ENCODE measurements at places on chromosomes 7 and 10.

GRCh38 chr10:21746118-21746517 is 212.1 kb downstream of the MLLT10 start:
- no peak for DNase-seq

- DNase-seq: no peak
These were observed 22.8 kb upstream of the MALSU1 start for GRCh38 chr7:23276376-23276775.

GRCh38 chr7:35802649-35803048 is 1.8 kb downstream of the SEPTIN7 start:
- no peak for DNase-seq

GRCh38 chr10:71042216-71042615 is 153.9 kb upstream of the PCBD1 start:
- DNase-seq: no peak

GRCh38 chr10:18313140-18313530 is 172.9 kb downstream of the CACNB2 start:
- no peak for DNase-seq

DNA sequence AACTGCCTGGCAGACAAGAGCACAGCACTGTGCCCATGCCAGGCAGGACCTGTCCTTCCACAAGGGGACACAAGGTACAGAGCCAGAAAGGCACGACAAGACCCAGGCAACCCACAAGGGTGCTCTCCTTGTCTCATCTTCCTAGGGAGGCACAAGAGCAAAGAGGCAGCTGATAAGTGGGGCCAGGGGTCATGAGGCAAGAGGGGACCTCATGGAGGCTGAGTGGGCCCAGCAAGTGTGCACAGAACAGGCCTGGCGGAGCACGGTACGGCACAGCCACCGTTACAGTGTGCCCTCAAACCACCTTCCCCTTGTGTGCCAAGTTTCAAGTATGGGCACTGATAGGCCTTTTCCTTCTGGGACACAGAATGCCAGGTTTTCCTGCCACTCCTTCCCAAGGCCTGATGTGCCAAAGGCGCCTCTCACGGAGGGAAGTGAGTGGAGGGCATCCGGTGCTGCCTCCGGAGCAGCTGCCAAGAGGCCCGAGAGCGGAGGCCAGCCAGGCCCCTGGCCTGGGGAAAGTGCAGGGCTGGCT is 75.6 kb downstream of the FAM53B start:
- DNase-seq: no peak

- no peak for DNase-seq
These were observed 87.1 kb downstream of the DYNC1I1 start for GRCh38 chr7:95859429-95859828.

GRCh38 chr10:87844837-87845623 is 18.3 kb downstream of the KLLN start:
- DNase-seq: no peak

GRCh38 chr7:22662036-22662435 is 65.0 kb upstream of the IL6 start:
- DNase-seq: no peak

DNA sequence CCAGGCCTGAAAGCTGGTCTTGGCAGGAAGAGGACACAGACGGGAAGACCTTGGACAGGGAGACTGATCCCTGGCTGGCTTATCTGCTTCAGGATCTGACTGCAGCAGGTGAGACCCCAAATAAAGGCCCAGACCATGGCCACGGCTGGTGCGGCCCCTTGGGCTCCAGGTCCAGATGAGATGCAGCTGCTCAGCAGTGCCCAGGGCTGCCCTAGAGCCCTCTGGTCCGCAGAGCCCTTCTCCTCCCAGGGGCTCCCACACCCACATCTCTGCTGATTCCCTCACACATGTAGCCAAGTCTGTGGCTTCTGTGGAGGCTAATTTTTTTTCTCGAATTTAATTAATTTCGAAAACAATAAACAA is 46.3 kb downstream of the VIPR2 start:
- no peak for DNase-seq

DNA sequence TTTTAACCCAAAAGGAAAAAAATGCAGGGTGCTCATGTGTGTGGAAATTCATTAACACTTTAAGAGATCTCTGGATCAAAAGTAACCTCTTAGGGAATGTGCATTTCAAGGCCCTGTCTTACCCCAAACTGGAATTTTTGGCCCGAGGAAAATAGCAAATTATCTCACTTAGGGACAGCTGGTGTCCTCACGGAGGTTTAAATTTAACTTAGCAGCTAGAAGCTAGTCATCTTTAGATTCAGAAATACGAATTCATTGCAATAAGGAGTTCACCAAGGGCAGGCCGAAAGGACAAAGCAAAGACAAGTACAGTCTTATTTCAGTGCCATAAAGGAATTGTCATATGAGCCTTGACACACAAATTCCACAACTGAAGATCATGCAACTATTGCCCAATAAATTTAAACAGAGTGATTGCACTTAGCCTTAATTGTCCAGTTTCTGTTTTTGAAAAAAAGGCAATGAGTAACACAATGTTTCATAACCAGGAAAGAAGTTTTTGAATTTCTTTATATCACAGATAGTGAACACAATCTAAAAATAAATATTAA is 22.4 kb upstream of the SEMA3C start:
- DNase-seq: no peak

DNA sequence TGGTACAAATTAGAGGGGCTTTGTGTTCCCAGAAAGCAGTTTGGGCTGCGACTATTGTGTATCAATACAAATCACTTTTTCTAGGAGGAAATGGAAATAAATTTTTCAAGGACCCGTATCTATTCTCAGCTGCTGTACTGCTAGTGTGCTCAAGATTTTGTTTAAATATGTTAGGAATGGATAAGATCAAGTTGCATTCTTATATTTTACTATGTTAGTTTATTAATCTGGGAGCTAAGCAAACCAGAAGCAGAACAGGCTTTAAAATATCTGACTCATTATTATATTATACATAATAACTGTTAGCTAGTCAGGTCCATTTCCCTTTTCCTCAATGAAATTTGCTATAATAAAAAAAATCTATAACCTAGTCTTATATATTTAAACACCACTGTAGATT is 11.1 kb upstream of the GLCCI1 start:
- DNase-seq: no peak

DNA sequence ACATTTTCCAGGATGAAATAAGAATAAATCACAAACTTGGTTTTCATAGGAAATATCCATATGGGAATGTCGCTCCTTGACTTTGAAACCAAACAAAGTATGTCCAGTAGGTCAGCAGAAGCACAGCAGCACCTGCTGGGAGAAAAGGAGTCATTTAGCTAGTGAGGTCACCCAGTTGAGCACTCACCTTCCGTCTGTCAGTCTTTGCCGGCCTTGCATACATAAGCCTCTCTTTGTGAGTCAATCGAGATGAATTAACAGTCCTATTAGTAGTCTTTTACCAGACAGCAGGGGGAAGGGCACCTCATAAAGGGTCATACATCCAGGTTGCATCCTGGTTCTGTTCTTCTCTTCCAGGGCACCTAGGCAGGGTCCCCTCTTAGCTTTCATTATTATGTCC is 232.5 kb upstream of the FZD1 start:
- DNase-seq: no peak

GRCh38 chr10:3622845-3623621 is 162.0 kb downstream of the KLF6 start:
- DNase-seq: no peak

- no peak for DNase-seq
These were observed 102.0 kb upstream of the TARP start for GRCh38 chr7:38375453-38375852.

GRCh38 chr7:16795624-16796023 is 9.2 kb downstream of the AGR2 start:
- no peak for DNase-seq

- DNase-seq: no peak
These were observed 675.5 kb downstream of the XPNPEP1 start for GRCh38 chr10:109247814-109248213.

- DNase-seq: no peak
These were observed 23.1 kb upstream of the SDHAF3 start for GRCh38 chr7:97094284-97094930.

DNA sequence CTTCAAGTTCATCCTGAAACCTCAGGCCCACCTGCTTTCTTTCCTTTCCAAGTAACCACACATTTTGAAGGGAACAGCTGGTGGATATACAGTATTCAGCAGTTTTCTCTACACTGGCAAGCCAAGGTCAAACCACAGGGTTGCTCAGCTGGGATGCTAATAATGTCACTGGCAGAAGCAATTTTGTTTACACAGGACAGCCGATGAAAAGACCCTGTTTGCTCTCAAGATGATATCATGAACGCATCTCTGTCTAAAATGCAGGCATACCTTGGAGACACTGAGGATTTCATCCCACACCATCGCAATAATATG is 186.2 kb downstream of the USP6NL start:
- no peak for DNase-seq

GRCh38 chr10:44756216-44756615 is 154.9 kb upstream of the TMEM72 start:
- no peak for DNase-seq

GRCh38 chr10:10811562-10811961 is 206.1 kb upstream of the CELF2 start:
- DNase-seq: no peak

- no peak for DNase-seq
These were observed 1.6 kb downstream of the BICC1 start for GRCh38 chr10:58514111-58514770.

Data from activated naive CD4-positive, alpha-beta T cell (primary cell).